ENCODE measurements at places on chromosomes 2 and 18. TPM values are rescaled to one million over a fixed set of nuclear protein-coding genes. Genes with fewer than 3 reads are reported as not detected.

Gene LYG2
- not detected for total RNA-seq

Gene TNFAIP6
- not detected for total RNA-seq

Gene NPAS2
- 12.9 TPM for total RNA-seq

Gene OTOS
- not detected for total RNA-seq

Gene THADA
- total RNA-seq: 13.4 TPM

Gene DPP10
- total RNA-seq: 0.78 TPM

Gene FBXO48
- total RNA-seq: 0.72 TPM

Gene SKA1
- 11.4 TPM for total RNA-seq

Gene ITGB6
- 58.8 TPM for total RNA-seq

Gene CENPA
- total RNA-seq: 21.3 TPM

Gene C2orf81
- total RNA-seq: 4.8 TPM

Gene TPO
- total RNA-seq: 0.23 TPM

Gene SERPINB13
- total RNA-seq: 8.0 TPM

Gene FAM110C
- 19.0 TPM for total RNA-seq

Gene PRSS56
- total RNA-seq: not detected

Gene TXNDC2
- total RNA-seq: 0.34 TPM

Gene STK11IP
- total RNA-seq: 18.6 TPM

Gene CRYGC
- not detected for total RNA-seq

Gene SLC9A2
- under 0.01 TPM for total RNA-seq

Gene PRKAG3
- total RNA-seq: not detected

Gene FSHR
- total RNA-seq: not detected

Gene MFSD2B
- not detected for total RNA-seq

Gene DLGAP1
- not detected for total RNA-seq

Gene ATG9A
- 36.9 TPM for total RNA-seq

Gene FSIP2
- 0.08 TPM for total RNA-seq

Gene ALPG
- total RNA-seq: not detected

Gene CHRNA1
- total RNA-seq: not detected

Gene LAMA3
- total RNA-seq: 608 TPM

Gene DES
- total RNA-seq: not detected
